ENCODE measurements at places on chromosomes 11 and 22.

GRCh38 chr22:50119768-50120251 is 30.0 kb downstream of the MOV10L1 start:
- no peak for DNase-seq

DNA sequence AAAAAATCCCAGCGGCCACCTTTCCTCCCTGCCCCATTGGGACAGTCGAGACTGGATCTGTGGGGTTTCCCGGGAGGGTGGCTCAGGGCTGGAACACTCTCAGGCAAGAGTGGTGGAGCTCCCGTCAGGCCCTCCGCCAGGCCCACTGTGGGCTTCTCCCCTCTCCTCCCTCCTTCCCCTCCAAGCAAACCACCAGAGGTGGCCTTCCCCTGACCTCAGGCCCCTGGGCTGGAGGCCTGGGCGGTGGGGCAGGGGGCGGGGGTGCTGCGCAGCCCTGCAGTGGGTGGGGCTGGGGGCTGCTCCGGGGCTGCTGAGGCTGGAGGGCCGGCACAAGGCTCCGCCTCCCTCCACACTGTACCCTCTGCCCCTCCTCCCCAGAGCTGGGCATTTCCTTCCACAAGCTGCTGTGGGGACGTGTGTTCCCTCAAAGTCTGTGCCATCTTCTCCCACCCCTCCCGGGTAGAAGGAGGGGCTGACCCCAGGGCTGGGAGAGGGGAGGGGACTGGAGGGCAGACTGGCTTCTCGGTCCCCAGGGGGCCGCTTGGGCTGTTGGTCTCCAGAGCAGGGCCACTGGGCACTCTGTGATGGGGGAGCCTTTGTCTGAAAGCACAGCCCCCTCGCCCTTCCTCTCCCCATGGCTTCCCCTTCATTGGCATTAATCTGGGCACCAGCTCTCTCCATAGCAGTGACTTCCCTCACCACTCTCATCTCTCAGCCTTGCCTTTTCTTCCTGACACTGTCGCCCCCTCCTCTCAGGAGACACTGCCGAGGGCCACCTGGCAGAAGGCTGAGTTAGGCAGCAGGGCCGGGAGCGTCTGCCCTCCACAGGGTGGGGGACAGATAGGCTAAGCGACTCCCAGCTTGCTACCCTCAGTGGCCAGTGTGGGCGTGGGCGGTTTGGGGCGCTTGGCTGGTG is 7.1 kb downstream of the RCOR2 start:
- DNase-seq, result no peak

GRCh38 chr22:45097061-45097460 is 66.7 kb upstream of the NUP50 start:
- DNase-seq, result no peak

DNA sequence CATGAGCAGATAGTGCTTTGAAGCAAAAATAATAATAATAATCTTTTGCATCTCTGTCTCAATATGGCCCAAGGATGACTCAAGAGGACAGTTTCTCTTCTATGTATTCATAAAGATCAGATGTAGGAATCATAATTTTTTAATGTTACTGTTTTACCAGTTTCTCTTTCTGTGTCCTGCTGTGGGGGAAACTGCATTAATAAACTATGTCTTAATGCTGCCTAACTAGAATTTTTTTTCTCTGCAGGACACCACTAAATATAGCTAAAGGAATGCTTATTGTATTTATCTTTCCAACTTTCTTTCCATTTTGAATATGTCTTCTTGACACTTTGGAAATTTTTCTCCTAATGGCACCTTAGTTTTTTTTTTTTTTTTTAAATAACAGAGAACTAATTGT is 6.5 kb downstream of the FJX1 start:
- DNase-seq, result no peak

DNA sequence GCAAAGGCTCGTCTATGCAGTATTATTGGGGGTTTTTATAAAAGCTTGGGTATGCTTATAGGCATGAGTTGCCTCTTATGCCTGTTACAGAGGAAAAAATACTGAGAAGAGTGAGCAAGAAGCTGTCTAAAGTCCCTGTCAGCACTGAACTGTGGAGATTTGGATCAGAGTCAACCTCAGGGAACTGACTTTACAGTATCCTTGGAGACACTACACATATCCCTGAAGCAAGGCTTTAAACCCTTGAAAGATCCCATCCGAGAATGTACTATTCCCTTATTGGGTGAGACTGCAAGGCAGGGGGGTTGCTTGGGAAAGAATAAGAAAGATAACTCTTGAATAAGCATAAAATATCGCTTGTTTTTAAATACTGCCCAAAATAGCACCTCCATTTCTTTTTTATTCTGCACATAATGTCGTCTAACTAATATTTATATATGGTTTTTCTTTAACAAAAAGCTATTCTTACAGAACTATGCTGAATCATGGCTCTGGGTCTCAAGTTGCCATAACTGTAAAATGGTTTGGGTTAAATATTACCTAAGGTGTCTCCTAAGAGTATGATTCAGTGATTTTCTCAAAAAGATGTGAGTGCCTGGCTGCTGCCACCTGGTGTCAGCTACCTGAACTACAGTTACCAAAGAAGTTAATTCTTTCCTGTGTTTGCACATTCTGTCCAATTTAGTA is 1062.8 kb downstream of the DLG2 start:
- DNase-seq, result no peak

GRCh38 chr11:15819679-15820286 is 536.6 kb downstream of the SOX6 start:
- DNase-seq, result no peak

GRCh38 chr11:83034673-83035014 is 37.1 kb downstream of the RAB30 start:
- DNase-seq, result no peak

DNA sequence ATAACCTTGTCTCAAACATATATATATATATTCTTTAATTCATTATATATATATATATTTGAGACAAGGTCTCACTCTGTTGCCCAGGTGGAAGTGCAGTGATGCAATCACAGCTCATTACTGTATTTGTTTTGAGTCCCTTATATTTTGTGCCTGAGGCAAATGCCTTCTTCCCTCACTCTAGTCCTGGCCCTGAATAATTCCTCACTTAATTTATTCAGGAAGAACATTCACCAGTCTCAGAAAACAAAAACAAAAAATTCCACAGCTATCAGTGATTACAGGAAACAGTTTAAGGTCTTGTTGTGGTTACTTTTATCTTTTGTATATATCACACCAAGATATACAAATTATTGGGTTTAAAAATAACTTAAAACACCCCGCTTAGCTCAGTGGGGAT is 155.7 kb downstream of the CWF19L2 start:
- DNase-seq, result no peak

DNA sequence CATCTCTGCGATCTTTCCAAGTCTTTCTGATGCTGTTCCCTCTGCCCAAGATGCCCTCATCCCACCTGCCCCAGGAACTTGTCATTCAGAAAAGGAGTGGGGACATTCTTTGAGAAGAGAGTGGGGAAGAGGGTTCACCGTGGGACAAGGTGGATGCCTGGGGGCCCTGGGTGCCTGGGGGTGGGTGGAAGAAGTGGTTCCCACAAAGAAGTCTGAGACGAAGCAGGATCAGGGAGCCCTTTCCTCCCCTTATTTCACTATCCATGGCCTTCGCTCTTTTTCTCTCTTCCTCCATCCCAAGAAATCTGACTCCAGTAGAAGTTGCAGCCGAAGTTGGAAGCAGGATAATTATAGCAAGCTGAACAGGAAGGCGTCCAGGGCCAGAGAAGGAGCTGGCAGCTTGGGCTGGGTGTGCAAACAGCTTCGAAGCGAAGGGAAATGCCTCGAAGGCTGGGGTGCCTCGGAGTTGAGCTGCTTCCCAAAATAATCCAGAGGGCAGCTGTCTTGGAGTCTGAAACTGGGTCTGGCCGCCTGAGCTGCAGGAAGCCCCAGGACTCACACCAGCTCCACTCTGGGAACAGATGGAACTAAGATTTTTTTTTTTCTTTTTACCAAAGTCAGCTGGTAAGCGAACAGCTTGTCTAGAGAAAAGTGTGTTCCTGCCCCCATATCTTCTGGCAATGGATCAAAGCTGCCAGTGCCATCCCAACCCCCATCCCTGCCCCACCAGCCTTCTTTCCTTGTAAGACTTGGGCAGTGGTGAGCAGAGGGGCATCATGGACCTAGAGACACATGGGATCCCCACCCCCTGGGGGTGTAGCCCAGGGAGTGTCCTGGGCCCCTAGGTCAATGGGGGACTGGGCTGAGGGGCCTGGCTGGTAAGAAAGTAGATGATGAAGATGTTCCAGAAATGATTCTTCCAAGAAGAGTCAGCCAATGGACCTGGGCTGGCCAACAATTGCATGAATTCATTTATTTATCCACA is 31.5 kb downstream of the PARVG start:
- no peak for DNase-seq

DNA sequence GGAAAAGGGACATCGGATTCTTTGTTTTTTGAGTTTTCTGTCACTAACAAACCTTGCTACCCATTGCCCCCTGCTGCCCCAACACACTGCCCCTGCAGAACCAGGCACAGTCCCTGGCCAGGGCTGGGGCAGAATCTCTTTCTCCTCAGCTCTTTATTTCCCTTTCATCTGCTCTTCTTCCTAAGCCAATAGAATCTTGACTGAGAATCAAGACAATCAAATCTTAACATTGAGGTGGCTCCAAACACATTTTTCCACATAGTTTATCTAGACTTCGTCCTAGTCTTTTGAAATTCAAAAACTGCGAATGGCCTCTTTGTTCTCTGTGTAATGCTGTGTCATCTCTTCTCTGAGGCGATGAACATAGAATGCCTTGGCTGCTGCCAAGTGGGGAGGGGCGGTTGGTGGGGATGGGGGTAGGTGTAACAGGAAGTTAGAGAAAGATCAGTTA is 16.1 kb upstream of the NTM start:
- DNase-seq, result no peak

GRCh38 chr11:13105237-13105844 is 96.2 kb downstream of the RASSF10 start:
- DNase-seq, result no peak

DNA sequence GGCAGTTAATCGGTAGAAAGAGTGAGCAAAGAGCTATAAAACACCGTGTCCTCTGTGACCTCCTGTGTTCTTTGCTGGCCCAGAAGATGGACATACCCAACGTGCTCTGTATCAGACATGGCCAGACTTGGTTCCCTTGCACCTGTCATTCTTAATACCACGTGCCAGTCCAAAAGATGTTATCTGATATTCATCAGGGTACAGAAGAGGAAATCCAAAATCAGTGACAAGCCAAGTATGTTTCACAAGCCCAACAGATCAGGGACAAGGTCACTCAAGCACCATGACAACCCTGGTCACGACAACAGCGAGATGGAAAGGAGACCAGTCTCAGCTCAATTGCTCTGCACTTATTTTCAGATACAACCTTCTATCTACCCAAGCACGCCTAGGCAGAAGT is 3.4 kb downstream of the LRP4 start:
- no peak for DNase-seq

- DNase-seq, result no peak
These were observed 202.1 kb downstream of the NXPE2 start for GRCh38 chr11:114880442-114880841.

DNA sequence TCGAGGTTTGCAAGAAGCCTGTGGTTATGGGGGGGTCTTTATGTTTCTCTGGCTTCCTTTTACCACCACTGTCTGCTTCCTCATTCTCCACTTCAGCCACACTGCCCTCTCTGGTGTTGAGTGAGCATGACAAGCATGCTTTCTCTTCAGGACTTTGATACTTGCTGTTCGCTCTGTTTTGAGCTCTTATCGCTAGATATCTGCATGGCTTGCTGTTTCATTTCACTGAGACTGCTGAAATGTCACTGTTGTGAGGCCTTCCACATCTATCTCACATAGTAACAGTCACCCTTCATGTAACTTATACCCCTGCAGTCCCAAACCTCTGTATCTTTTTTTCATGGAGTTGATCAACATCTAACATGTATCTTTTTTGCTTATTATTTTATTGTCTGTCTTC is 59.8 kb downstream of the TMEM135 start:
- DNase-seq, result no peak

DNA sequence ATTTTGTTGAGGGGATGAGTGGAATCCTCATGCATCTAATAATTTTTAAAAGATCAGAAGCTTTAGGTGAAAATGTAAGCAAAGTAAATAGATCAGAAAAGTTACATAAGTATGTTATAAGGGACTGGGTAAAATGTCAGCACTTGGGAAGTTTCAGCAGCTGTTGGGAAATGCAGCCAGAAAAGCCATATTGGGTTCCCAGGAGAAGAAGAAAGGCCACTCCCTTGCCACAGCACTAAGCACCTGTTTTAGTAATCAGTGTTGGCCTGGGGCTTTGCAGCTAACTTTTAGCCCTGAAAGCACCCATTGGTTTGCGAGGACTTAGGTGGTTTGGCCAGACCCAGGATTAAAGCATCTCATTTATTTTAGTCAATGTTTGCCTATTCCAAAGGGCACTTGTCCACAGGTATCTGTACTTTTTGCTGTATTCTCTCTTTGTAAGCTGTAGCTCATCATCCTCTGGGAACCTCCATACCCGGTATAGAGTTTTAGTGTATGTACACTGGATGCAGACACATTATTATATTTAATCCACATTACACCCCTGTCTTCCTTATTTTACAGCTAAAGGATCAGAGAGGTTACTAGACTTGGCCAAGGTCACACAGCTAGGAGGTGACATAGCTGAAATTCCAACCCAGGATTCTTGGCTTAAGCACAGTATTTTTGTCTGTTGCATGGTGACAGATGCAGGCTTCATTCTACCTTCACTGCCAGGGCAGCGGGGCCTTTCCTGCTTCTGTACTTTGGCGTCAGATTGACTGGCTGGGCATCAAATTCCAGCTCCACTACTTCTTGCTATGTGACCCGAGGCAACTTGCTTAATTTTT is 127.7 kb upstream of the SESN3 start:
- no peak for DNase-seq

DNA sequence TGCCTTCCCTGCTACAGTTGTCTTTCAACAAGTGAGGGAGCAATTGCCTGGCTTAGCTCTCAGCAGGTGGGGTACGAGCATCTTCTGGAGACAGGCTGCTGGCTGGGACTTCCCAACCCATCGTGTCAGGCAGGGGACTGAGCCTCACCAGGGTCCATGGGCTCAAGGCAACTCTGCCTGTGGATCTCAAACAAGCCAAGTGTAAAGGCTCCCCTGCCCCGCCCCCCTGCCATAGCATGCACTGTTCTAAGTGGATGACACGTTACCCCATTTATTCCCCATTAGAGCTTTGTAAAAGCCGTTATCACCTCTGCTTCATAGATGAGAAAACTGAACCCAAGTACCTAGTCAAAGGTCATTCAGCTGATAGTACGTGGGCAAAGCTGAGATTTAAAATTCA is 222.9 kb downstream of the NTM start:
- DNase-seq, result no peak

DNA sequence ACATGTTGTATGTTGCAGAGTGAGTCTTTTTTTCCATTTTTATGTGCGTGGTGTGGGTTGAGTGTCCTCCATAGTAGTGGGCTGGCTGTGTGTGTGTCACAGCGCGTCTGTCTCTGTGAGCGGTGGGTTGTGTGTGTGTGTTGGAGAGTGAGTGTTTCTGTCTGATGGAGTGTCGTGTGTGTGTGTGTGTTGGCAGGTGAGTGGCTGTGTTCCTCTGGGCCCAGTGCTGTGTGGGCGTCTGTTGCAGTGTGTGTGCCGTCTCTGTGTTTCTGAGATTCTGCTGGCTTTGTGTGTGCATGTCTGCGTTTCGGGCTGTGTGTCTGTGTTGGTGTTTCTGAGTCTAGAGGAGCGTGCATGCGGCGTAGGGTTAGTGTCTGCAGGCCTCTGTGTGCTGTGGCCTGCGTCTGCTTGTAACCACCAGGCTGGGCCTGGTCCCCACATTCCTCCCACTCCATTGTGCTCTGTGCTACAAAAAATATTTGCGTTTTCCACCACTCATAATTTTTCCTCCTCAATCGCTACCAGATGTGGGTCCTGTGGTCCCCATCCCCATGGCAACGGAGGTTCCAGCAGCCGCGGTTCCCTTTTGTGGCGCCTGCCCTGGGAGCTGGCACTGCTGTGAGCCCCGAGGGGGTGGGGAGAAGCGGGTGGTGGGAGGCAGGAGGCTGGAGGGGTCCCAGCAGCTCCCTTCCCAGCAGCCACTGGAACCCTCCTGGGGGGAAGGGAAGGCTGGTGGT is 15.2 kb downstream of the SCARF2 start:
- DNase-seq, result no peak
